NCI-H2081 (cell line): ENCODE measurements at places on chromosomes 16 and 17.

DNA sequence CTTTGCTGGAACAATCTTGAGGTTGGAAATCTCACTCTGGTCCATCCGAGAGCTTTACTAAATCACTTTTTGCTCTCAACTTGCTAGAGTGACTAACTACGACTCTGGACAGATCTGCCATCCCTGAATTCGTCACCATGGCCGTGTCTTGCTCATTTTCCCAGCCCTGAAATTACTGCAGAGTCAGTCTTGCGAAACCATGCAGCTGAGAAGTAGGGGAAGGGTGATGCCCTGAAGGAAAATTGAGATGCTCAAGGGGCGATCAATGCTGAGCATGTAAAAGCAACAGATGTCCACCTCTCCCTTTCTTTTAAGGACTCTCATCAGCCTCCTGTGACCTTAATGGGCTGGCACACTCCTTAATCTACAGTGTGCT lies 18.8 kb downstream of the PCTP start:
- DNase-seq = no peak

- no peak for DNase-seq
Measured at GRCh38 chr16:66251476-66252160, 114.9 kb upstream of the CDH5 start.

GRCh38 chr16:50956637-50957036 lies 194.4 kb downstream of the SALL1 start:
- no peak for DNase-seq

DNA sequence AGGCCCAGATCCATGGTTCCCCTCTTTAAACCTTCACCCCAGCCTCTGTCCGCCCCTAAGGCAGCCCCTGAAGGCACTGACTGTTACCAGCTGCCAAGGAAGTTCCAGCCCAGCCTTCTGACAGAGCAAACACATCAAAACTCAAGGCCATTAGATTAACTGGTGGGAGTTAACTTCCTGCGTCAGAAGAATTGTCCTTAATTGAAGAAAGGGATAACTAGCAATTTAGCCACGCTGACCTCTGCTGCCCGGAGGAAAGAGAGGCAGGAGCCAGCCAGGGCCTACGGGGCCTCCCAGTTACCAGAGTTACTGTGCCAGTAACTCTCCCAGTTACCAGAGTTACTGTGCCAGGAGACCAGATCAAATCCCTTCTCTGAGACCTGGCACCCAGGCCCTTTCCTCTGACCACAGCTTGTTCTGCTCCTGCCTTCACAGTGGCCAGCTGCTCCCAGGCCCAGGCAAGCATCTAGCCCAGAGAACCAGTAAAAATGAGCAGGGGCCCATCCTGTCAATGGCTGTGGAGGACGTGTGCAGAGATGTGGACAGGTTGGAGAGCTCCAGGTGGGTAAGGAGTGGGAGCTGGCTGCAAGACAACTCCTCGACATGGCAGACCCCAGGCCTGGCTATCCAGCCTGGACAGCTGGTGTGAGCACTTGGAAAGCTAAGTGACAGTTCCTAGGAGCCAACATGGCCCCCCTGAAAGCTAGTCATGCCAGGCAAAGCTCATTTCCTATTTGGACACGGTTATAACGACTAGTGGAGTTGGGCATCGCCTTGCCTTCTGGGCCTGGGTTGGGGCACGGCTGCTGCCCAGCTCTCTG lies 2.8 kb upstream of the PITPNM3 start:
- no peak for DNase-seq

- no peak for DNase-seq
Measured at GRCh38 chr16:86319585-86320236, 190.6 kb upstream of the FOXF1 start.

DNA sequence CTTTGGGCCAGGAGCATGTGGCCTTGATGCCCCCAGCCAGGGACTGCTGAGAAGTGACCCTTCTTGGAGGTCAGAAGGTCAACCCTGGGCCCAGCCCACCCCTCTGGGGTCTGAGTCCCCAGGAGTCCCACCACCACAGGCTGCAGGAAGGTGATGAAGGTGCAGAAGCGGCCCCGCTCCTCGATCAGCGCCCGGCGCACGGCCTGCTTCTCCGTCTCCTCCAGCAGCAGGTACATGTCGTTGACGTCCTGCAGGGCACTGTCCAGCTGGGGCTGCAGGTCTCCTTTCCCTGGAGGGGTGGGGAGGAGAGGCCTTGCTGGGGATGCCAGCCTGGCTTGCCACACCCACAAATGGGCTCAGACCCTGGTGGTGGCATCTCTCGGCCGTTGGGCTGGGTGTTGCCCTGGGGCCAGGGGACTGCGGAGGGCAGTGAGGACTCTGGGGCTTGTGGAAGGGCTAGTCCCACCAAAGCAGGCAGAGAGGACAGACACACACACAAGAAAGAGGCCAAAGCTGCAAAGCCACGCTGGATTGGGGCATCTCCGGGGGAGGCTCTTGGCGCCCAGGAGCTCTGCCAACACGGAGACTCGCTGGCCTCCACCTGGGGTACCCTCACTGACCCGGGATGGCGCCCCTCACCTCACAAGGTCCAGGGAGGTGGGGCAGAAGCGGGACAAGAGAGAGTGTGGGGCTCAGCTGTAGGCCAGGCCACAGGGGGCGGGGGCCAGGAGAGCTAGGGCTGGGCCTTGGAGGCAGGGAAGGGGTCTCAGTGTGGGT lies 7.5 kb downstream of the MTSS2 start:
- no peak for DNase-seq

- DNase-seq = peak; percentile 29
Measured at GRCh38 chr17:33520426-33521330, 227.6 kb upstream of the ASIC2 start.

DNA sequence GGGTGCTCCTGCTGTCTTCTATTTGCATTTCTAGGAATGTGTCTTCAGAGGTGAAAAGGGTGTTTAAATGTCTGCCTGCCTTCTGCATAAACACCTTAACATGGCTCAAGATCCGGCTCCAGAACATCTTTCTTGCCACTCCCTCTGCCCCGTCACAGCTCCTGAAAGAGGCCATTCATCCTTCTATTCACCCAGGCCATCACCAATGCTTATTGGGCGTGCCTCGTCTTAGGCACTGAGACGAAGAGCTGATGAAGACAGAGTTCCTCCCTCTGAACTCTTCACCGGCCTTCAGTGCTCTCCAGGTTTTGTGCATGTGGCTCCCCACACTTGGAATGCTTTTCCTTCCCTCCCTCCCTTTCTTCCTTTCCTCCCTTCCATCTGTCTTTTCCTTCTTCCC lies 386.7 kb downstream of the UTP18 start:
- no peak for DNase-seq

GRCh38 chr17:6027342-6028024 lies 42.7 kb upstream of the WSCD1 start:
- no peak for DNase-seq

GRCh38 chr17:31231852-31232251 lies 65.2 kb downstream of the OMG start:
- DNase-seq = no peak

DNA sequence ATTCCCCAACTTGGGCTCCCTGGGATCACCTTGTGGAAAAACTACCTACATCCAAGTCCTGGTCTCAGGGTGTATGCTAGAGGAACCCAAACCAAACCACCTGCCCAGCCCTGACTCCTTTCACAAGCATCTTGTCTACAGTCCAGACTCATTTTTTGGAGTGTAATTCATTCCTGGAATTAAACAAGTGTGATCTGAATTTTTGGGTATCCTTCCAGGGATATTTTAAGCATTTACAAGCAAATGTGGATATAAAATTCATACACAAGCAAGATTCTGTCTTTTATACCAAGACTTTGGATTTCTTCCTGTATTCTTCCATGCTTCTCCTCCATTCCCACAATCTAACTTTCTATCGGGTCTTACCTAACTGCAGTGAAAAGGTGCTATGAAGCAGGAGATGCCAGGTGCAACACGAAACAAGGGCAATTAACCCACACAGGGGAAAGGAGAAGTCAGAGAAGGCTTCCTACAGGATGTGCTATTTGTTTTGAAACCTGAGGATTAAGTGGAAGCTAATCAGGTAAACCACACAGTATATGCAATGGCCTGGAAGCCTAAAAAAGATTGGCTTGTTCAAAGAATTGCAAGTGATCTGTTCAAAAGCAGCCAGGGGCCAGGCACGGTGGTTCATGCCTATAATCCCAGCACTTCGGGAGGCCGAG lies 417.2 kb upstream of the C16orf82 start:
- no peak for DNase-seq

DNA sequence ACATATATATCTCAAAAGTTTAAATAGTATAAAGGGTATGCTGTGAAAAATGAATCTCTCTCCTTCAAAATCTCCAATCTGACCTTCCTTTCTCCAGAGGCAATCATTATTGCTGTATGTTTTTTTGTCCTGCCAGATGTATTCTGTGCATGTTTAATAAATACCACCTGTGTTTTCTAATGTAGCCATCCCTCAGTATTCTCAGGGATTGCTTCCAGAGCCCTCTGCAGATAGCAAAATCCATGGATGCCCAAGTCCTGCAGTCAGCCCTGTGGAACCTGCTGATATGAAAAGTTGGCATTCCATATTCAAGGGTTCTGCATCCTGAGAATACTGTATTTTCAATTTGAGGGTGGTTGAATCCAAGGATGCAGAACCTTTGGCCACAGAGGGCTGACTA lies 42.9 kb downstream of the BPTF start:
- DNase-seq = no peak

DNA sequence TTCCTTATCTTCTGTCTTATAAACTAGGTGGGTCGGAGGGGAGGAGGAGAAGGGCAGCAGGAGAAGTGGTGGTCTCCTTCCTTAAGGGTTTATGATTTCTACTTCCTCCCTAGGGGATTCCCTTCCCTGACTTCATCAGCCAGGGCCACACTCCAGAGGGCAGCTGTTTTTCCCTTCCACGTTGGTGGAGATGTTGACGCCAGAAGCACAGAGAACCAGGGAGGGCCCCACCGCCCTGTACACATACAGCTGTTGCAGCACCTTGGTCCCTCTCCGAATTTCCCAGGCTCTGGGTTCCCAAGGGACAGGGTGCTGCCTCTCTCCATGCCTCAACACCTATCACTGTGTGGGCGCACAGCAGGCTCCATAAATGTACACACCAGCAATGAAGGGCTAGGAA lies 5.6 kb upstream of the SLC6A4 start:
- no peak for DNase-seq

- DNase-seq = no peak
Measured at GRCh38 chr17:58007781-58008706, 998 bp upstream of the SRSF1 start.

GRCh38 chr17:2691965-2692780 lies 19.4 kb downstream of the CLUH start:
- DNase-seq = no peak

GRCh38 chr16:51657848-51658247 lies 506.8 kb upstream of the SALL1 start:
- DNase-seq = no peak

- no peak for DNase-seq
Measured at GRCh38 chr16:8937803-8938202, 25.9 kb downstream of the USP7 start.

GRCh38 chr16:30633526-30633925 lies 17.2 kb upstream of the PRR14 start:
- no peak for DNase-seq

DNA sequence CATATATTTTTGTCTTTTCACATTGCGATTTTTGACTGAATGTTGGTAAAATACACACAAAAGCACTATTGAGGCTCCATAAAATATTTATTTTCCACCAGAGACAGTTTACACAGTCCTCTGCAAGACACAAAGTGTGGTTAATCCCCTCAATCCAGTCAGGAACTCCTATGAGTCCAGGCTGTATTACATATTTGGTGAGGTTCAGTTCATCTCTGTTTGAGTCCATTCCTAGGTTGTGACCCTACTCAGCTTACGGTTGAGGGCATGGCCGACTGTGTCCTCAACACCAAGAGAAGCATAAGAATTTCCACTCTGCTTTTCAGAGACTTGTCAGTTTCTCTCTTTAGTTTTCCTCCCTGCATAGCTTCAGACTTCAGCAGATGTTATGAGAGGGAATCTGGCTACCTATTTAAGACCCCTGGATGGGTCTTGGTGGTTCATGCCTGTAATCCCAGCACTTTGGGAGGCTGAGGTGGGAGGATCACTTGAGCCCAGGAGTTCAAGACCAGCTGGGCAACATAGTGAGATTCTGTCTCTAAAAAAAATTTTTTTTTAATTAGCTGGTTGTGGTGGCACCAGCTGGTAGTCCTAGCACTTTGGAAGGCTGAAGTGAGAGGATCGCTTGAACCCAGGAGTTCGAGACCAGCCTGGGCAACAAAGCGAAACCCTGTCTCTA lies 25.1 kb downstream of the ARL4D start:
- no peak for DNase-seq

DNA sequence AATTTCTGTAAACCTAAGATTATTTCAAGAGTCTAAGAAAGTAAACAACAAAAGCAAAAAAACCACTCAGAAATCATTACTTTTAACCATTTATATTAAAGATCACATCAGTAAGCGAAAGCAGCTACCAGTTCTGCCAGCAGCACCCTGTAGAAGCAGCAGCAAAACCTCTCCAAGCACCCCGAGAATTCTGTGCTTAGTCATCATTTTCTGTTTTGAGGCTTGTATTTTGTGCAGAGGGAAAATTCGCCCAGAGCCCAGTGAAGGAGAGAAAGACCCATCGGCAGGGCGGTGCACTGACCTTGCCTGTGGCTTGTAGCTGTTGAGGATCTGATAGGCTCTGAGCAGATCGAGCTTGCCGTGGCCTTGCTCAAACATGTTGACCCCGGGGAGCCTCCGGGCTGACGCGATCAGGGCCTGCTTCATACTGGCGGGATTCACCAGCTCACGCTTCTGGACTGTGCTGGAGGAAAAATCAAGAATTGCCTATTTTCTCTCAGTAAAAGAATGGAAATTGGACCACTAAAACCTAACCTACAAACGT lies 35.2 kb downstream of the MBTPS1 start:
- no peak for DNase-seq

DNA sequence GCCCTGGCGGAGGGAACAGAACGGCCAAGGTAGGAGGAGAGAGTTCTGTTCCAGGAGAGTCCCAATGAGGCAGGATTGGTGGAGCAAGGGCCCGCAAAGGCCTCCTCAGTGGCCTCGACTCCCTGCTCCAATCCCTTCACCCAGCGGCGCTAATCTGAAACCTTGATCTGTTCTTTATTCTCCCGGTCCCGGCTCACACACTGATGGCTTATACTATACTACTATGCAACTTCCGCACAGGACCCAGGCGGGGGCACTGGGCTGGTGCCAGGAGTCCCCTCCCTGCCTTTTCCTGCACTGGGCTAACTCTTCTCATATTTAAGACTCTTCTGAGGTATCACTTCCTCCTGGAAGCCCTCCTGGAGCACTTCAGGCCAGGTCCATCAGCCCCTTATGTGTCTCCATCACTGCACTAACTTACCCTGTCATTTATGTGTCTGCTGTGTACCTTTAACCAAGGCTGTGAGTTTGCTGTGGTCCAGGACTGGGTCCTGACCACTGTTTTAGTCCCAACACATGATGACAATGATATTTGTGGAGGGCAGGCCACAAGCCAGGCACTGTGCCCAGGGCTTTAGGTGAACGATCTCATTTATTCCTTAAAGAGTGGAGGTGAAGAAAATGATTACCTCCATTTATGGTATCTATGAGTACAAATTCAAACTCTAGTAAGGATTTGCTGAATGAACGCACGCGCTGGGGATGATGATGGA lies 6.8 kb downstream of the CCDC102A start:
- no peak for DNase-seq

DNA sequence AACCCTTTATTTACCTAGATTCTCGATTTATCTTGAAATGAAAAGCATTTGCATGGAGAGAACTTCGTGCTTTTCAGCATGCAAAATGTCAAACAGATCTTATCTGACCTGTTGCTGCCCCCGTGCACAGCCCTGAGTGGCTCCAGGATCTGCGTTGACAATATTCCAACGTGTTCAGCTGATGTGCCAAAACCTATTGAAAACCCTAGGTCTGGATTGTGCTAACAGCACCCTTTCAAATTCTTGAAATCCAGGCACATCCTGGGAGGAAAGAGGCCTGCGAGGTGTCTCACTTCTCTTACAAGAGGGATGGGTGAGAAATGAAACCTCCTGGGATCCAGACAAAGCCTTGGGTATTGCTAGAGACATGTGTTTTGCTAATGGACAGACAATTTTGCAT lies 231.8 kb downstream of the MAP2K4 start:
- DNase-seq = no peak
